ENCODE measurements at places on chromosomes 2 and 18. TPM values are rescaled to one million over a fixed set of nuclear protein-coding genes. Genes with fewer than 3 reads are reported as not detected.

- DNase-seq: no peak
Measured at GRCh38 chr18:12296087-12296403, 12.0 kb upstream of the TUBB6 start.

DNA sequence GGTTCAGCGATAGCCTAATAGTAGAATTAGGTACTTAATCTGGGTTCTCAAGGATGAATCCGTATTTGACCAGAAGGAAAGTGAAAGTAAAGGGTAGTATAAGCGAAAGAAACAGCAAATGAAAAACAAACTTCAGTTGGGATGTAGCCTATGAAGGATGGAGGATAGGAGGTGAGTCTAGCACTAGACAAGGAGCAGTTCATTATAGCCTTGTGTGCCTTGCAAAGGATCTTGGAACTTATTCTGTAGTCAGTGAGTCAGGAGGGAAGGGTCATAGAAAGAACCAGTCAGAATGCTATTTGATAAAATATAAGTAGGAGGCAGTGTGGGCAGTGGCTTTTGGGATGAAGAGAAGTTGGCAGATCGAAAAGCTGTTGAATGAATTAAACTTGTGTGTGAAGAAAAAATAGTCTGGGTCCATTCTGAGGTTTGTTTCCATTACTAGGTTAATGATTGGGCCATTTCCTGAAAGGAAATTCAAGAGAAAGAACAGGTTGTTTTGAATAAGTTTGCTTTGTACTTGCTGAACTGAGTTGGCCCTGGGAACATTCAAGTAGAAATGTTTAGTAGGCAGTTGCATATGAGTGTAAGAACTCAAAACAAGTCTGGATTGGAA is 48.5 kb downstream of the ANKRD12 start:
- no peak for DNase-seq

DNA sequence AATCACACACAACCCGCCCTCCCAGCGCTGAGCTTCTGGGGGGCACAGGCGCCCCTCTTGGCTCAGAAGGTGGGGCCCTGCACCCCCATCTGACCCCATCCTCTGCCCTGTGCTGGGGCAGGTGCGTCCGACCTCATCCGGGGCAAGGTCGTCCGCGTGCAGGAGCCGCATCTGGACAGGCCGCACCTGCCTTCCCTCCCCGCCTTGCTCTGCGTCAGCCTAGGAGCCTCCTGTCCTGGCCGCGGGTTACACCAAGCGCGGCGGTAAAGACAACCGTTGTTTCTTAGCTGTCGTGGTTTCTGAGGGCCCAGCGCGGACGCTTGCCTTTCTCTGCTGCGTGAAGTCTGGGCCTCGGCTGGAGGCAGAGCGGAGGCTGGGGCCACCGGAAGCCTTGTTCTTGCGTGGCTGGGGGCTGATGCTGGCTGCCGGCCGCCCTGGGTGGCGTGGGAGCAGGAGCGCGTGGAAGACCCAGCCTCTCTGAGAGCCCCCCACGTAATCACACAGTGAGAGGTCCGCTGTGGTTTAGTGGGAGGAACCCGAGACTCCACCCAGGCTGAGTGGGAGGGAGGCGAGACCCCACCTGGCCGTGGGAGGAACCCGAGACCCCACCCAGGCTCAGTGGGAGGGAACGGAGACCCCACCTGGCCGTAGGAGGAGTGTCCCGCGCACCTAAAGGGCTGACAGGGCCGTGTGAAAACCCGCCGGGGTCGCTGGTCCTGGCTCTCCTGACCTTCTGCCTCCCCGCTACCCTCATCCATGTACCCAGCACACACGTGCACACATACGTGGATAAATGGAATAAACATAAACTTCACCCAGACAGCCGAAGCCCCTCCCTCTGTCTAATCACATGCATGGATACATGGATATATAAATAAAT is 51.8 kb downstream of the KCNG2 start:
- no peak for DNase-seq

DNA sequence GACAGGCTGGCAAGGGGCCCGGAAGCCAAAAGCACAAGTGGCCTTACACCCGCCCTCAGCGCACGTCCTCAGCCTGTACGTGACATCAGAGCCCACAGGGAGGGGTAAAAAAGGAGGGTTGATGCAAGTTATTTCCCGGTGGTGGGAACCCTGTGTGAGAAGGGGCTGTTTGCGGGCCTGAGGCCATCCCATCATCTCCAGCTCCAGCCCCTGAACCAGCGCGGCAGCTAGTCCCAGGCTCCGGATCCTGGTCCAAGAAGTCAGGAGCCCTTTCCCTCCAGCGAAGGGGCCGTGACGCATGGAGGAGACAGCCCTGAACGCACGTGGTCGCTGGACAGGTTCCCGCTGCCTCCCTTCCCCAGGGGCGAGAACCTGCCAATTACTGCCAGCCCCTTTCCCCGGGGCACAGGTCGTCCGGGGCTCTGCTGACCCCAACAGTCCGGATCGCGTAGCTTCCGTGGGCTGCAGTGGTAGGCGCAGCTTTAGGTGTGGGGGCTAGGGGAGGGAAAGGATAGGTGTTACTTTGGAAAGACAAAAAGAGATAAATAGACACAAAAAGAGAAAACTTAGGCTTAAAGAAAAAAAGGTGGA is 1.3 kb upstream of the LRP2 start:
- DNase-seq: no peak

DNA sequence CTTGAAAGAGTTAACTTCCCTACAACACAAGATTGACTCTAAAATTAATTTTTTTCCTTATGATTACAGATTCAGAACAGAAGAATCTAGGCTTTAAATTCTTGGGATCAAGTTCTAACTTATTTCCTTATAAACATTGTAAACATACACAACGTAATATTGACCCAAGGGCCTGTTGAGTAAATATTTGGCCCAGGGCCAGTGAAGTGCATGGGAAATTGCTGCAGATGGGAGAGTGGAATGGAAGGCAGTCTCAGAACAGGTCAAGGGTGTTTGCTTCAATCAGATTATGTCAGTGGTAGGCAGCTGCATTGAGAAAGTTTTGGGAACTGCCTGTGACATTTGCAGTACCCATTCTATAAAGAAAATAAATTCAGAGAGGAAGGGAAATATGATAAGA is 137.6 kb downstream of the MYO1B start:
- DNase-seq: peak; percentile 53

DNA sequence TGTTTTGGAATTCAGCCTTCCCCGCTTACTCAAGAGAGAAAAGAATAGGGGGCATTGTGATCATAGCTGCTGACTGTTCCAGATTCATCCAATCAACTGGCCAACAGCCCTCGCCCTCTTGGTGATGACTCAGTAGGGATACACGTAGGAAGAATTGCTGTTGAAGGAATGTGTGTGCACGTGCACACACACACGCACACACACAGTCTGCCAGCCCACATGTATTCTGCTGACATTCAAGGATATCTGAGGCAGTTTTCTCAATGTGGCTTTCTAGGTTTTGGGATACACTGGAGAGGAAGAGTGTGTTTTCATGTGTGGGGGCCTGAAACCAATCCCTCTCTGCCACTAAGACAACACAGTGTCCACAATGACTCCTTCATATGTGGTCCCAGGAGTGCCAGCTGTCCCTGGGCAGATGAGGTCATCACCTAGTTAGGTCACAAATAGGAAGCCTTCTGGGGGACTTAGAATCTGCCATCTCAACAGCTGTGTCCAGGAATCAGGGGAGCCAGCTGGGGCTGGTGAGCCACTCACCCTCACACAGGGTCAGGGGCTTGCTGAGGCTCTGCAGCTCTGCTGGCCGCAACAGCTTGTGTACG is 352.6 kb downstream of the SS18 start:
- no peak for DNase-seq

GRCh38 chr2:127504552-127505430 is 21.5 kb downstream of the IWS1 start:
- DNase-seq: no peak

DNA sequence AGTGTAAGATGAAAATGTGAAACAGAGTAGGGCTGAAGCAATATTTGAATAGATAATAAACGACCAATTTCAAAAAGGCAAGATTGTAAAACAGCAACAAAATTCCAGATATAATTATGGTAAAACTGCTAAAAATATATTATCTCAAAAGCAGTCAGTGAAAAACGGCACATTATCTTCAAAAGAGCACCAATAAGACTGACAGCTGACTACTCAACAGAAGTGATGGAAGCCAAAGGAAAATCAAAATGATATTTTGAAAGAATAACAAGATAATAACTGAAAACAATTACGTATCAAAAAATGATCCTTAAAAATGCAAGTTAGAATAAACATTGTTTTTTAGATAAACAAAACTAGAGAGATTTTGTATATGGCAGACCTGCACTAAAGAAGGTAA is 920.6 kb upstream of the FAM98A start:
- no peak for DNase-seq

DNA sequence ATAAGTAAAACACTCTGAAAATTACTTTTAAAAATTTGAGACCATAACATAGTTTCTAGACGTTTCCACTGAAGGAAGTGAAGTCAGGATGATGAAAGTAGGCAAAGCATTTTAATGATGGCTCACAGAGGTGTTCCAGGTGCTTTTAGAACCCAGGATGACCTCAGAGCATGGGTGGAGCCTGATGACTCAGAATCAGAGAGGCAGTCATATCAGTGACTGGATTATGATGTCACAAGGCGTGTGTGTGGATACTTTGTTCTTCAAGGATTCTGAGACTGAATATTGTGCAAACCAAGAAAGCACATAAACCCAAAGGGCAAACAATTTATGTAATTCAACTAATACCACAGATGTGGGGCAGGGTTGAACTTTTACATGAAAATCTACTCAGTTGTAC is 208.0 kb upstream of the FBXO11 start:
- DNase-seq: no peak

- no peak for DNase-seq
Measured at GRCh38 chr18:45254709-45255082, 360.6 kb upstream of the SLC14A2 start.

GRCh38 chr2:200383380-200384110 is 77.1 kb downstream of the SPATS2L start:
- no peak for DNase-seq

DNA sequence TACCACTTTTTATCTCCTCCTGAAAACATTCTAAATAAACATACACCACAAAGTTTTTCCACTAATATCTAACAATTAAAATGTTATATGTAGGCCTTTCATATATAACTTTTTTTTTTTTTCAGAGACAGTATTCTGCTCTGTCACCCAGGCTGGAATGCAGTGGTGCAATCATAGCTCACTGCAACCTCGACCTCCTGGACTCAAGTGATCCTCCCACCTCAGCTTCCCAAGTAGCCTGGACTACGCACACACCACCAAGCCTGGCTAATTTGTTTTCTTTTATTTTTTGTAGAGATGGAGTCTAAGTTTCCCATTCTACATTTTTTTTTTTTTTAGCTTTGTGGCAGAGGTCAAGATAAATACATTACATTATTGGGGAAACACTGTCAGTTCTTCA is 1612.6 kb upstream of the NXPH2 start:
- no peak for DNase-seq

DNA sequence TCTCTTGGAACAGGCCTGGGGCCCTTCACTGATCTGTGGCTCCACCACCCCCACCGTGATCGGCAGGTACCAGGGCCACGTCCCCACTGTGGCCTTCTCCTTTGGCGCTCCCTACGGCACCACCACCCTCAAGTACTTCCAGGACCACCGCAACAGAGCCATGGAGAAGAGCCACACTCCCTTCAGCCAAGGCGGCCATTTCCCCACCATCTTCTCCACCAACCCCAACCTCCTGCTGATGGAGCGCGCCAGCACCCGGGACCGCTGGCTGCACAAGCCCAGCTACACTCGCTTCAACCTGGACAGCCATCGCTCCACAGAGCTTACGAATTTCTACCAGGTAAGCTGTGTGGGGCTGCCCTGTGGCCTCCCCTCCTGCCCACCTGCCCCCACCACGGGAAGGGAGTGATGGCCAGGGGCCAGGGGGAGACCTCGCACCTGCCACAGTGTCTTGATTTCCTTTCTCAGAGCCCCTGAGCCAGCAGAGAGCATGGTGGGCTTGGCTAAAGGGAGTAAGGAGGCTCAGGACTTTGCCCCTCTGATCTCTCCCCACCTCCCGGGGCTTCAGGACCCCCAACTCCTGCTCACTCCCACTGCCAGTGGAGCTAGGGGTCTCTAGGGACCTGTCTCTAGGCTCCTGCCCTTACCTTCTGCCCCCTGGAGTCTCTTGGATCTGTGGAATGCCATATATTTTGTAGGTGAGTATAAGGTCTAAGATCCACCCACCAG is 65.2 kb downstream of the CIB4 start:
- DNase-seq: no peak

GRCh38 chr18:73408469-73408868 is 540.7 kb upstream of the NETO1 start:
- DNase-seq: no peak

DNA sequence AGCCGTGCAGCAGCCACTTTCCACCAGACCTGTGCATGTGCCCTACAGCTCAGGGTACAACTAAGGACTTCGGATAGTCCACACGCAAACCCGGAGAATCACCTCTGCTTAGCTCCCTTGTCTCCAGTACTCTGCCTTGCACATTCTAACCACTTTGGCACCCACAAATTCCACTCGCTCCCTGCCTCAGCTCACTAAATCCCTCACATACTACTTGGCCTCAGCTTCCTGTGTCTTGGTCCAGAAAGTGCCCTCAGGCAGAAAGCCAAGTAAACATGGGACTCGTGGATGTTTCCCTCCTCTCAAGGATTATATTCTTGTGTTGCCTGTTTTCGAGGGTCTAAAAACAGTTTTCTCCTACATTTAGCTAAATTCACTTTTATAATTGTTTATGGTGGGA is 157.8 kb upstream of the DAPL1 start:
- DNase-seq: no peak

GRCh38 chr2:151159109-151159662 is 102.5 kb downstream of the RBM43 start:
- DNase-seq: no peak

CBLN2 gene
- total RNA-seq: 5.2 TPM

GDF7 gene
- total RNA-seq: 2.2 TPM

CNTNAP5 gene
- total RNA-seq: 1.8 TPM

AMER3 gene
- 0.42 TPM for total RNA-seq

IGFBP5 gene
- total RNA-seq: 159 TPM

FNDC4 gene
- 7.0 TPM for total RNA-seq

EFHD1 gene
- total RNA-seq: 1.4 TPM

NPAS2 gene
- 11.8 TPM for total RNA-seq

OSBPL6 gene
- total RNA-seq: 1.9 TPM

TNFAIP6 gene
- 34.1 TPM for total RNA-seq

Data from urinary bladder (tissue), 4 donors.